ENCODE measurements at places on chromosomes 5 and 9.

GRCh38 chr9:87887661-87888480 is 5.2 kb downstream of the SPATA31E1 start:
- no peak for DNase-seq

DNA sequence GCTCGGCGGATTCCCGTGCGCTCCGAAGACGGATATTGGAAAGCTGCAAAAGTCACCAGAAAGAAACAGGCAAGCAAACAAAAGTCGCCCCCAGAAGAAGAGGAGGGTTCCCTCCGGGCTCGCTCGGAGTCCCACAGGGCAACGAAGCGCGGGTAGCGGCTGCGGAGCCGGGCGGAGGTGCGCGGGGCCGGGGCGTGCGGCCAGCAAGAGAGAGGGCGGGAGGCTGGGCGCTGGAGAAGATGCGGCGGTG is at the start of gene FBN2:
Gene FBN2 (minus strand): TSS at position 246 of the 250 bp plus-strand sequence. CDS start 642 bp downstream, outside the sequence.
- no peak for DNase-seq

- DNase-seq = no peak
Measured at GRCh38 chr5:546376-546908, 22.2 kb upstream of the SLC9A3 start.

GRCh38 chr5:6492934-6493333 is 44.3 kb downstream of the UBE2QL1 start:
- no peak for DNase-seq

DNA sequence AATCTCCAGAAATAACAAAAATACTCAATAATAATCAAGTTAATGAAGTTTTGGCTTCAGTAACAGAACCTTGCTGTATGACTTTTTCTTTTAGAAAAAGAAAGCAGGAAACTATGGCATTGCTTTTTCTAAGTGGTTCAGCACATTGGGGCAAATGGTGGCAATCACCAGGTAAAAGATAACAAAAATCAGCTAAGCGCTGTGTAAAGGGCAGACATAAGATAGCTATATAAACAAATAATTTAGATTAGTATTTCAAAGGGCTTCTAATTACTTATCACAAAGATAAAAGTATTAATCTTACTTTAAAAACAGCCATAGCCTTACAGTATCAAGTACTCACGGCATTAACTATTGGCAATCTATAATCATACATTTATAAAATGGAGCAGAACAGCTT is 10.0 kb downstream of the TMEM161B start:
- DNase-seq = no peak

DNA sequence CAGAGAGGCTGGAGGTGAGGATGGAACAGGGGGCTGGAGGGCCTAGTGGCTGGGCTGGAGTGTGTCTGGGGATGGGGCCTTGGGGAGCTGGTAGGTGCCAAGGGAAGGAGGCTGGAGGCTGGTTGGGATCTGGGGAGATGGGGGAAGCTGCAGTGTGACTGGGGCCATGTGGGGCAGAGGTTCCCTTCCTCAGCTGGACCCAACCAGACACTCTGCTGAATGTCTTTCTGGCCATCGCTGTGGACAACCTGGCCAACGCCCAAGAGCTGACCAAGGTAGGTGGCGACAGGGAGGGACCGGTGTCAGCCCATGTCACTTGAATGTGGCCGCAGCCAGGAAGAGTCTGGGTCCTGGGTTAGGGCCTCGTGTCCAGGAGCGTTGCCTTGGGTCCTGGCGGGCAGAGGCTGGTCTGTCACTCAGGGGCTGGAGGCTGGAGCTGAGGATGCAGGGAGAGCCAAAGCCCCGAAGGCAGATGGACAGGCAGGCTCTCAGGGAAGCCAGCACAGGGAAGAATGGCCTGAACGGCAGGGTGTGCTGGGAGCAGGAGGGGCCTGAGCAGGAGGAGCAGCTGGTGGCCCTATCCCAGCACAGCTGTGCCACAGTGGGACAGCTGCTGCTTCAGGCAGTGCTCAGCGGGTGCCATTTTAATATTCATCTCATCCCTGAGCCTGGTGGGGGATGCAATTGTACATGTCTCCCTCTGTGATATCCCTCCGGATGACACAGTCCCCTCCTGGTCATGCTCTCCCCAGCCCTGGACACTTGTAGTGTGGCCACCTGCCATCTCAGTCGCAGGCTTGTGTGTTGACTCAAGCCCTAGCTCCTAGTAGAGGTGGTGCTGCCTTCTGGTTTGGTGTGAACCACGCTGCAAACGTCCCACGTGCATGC is 132.5 kb downstream of the CACNA1B start:
- no peak for DNase-seq

DNA sequence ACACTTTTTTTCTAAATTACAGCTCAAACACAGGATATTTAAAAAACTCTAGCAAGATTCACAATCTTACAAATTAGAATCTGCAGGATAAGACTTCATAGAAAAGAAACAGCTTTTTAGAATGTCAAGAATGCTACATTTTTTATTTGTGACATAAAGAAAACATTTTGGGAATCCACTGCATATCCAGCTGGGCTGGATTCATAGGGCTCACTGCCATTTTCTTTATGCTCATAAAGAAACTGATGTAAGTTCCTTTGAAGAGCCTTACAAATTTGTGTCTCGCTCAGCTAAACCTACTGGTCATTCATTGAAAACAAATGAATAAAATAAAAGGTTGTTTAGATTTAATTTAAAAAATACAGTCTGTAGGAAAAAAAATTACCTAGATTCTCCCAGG is 332.3 kb downstream of the TRPM3 start:
- DNase-seq = no peak

- DNase-seq = no peak
Measured at GRCh38 chr5:178338126-178338749, 105.6 kb upstream of the PHYKPL start.

DNA sequence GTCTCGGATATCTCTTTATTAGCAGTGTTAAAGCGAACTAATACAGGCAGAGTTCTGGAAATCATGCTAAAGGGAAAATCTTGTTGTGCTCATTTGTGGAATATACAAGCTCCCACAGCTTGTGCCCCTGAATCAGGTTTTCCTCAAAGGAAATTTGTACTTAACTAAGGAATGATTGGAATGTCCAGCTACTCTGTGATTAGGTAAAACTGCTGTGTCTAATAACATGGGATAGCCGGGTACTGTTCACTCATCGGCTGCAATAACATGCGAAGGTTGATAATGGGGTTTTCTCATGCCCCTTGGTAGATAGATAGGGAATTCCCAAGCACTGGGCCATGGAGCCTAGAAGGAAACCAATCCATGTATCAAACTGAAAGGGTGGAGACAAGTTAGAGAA is 306.7 kb downstream of the NR2F1-AS1 start:
- no peak for DNase-seq

GRCh38 chr5:141510850-141511601 is 22.1 kb downstream of the PCDHGC5 start:
- no peak for DNase-seq

- no peak for DNase-seq
Measured at GRCh38 chr5:15441433-15442192, 58.4 kb upstream of the FBXL7 start.

GRCh38 chr5:171840711-171841522 is 55.3 kb downstream of the SMIM23 start:
- DNase-seq = no peak

- no peak for DNase-seq
Measured at GRCh38 chr9:37515620-37516258, 30.0 kb downstream of the POLR1E start.

DNA sequence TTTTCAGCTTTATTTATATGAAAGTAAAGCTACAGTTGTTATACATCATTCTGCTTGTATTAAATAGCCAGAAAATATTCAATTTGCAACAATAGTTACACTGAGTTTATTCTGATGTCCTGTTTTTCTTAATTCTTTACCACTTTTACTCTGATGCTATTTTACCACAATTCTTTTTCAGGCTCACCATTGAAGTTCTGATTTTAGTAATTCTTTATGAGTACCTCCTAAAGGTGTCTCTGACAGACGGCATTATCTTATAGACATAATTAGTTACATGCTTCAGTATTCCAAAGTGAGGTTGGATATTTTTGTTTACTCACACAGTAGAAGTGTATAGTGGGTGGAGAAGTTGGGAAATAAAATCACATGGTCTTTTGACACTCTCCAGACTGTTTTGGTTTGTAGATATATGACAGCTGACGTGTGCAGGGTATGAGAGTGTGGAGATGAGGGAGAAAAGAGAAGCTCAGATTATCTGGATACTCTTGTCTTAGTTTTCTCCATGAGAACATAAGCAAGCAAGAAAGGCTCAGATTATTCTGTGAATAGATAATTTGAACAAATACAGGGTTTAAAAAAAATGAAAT is 97.4 kb downstream of the FBXO4 start:
- no peak for DNase-seq

DNA sequence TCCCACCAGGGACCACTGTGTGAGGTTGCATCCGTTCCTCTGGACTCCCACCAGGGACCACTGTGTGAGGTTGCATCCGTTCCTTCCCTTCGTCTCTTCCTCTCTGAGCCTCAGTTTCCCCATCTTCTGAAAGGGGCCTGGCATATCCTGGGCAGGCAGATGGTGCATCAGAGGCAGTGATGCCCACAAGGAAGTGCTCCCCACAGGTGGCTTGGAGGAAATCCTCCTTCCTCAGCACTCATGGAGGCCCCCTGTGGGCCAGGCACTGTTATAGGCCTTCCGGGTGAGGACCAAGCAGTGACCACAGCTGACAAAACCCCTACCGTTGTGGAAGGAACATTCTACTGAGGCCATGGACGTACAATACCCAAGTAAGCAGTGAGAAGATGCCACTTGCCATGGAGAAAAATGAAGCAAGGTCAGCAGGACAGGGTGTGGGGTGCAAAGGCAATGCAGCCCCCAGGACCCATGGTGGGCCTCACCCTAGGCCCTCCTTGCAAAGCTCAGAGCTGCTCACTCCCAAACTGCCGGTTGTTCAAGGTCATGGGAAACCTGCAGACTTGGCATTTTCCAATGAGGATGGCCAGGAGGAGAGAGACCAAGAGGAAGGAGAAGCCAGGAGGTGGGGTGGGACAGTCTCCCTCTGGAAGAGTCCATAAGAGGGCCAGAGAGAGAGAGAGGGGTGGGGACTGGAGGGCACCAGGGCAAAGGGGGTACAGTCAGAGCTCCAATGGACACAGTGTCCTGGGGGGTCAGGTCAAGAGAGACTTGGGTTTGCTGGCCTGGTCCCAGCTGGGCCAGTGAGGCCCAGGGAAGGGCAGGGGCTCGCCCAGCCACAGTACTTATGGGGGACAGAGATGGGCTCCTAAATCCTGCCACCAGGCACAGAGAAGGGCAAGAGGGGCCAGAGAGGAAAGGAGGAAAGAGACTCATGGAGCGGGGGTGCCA is 51.1 kb downstream of the C9orf50 start:
- DNase-seq = no peak

GRCh38 chr5:71949772-71950171 is 157.5 kb upstream of the MAP1B start:
- no peak for DNase-seq

GRCh38 chr9:89426384-89426961 is 71.4 kb downstream of the SEMA4D start:
- no peak for DNase-seq

- DNase-seq = no peak
Measured at GRCh38 chr5:103294906-103295305, 36.3 kb downstream of the MACIR start.

GRCh38 chr5:57174890-57175510 is 1.1 kb downstream of the GPBP1 start:
- no peak for DNase-seq

DNA sequence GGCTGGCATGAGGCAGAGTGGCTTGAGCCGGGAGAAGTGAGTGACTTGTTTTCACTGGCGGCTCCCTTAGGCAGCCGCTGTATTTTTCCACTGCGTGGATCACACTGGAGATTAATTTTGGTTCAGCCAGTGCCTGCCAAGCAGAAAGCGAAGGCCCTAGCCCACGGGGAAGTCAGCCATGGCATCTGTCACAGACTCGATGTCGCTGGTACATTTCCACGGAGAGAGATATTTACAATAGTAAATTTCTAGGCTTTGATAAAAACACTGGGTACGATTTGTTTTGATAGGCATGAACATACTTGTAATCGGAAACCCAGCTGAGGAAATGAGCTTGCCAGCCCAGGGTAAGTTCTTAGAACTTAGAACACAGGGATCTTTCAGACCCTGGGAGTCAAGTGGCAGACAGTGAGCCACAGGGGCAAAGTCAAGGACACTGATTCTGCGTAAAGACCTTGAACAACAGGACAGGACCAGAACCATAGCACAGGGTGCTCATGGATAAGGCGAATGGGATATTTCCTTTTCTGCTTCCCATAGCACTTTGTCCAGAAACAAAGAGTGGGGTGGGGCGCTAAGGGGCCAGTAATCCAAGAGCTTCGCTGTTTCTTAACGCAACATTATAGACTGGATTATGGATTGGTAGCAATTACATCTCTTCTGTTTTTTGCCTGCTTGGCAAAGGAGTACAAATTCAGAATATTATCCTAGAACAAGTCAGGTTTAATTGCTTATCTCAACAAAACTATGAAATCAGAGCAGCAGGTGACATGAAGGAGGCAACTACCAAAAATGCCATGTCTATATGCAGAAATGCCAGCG is 4.5 kb downstream of the DUSP1 start:
- no peak for DNase-seq

- DNase-seq = no peak
Measured at GRCh38 chr9:14909961-14910805, at the start of gene FREM1. FREM1 (minus strand) TSS chr9:14910428; CDS start chr9:14868977, 41,451 bp downstream.

GRCh38 chr5:64625678-64626077 is 64.6 kb upstream of the SHISAL2B start:
- no peak for DNase-seq

- peak; percentile 91 for DNase-seq
Measured at GRCh38 chr5:177303121-177303924, at the start of the genes PRELID1 and RAB24. PRELID1 (plus strand) TSS chr5:177303799; CDS start chr5:177303986, 187 bp downstream. RAB24 (minus strand) TSS chr5:177303719; CDS start chr5:177303288, 431 bp downstream.

- DNase-seq = no peak
Measured at GRCh38 chr5:91556-92263, at the start of gene PLEKHG4B. PLEKHG4B (plus strand) TSS chr5:92168; CDS start chr5:92232, 64 bp downstream.

DNA sequence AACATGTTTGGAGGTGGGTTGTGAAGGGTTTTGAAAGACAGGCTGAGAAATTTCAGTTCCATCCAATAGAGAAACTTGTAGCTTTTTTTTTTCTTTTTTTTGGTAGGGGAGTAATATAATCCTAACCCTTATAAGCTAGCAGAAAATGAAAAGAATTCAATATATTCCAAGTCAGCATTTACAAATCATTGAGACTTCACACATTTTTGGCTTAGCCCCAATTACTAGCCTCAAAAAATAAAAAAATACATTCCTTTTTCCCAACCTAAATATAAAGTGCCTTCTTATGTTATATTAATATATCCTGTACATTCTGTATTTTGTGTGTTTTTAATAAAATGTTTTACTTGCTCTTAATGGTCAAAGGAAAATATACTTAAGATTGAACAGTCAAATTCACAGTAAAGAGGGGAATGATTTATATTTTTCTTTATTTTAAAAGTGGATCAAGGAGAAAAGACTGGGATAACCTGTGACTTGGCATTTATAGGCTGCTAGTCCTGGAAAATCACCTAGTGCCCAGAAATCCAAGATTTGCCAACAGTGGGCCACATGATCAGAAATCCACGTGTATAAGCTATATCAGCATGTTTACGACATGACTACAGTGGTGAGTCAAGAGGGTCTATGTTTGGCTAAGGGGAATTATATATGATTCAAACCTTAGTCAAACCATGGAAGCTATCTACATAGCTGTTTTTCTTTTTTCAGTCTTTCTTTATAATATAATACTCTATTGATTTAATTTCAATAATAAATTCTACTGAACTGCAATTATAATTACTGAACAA is 14.5 kb downstream of the HACD4 start:
- DNase-seq = no peak

GRCh38 chr5:91359962-91360609 is 23.0 kb downstream of the ARRDC3 start:
- DNase-seq = no peak

GRCh38 chr9:121909111-121909510 is 184.0 kb downstream of the TTLL11 start:
- DNase-seq = no peak

GRCh38 chr9:104836767-104837166 is 72.8 kb downstream of the NIPSNAP3B start:
- DNase-seq = no peak

- no peak for DNase-seq
Measured at GRCh38 chr9:106035806-106036205, 341.5 kb downstream of the TMEM38B start.

Data from activated CD4-positive, alpha-beta T cell treated with anti-CD3 and anti-CD28 coated beads, Interleukin-2, amount 50 U/mL, for 48 hours (primary cell).